AG20443 (cell line): ENCODE measurements at places on chromosomes 1 and 21.

DNA sequence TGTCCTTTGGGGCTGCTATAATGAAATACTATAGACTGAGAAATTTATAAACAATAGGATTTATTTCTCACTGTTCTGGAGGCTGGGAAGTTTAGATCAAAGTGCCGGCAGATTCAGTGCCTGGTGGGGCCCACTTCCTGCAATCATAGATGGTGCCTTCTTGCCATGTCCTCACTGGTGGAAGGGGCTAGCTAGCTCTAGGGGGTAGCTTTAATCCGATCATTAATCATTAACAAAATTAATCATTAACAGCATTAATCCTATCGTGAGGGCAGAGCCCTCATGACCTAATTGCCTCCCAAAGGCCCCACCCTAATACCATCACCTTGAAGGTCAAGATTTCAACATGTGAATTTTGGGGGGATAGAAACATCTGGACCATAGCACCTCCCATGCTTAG lies 124.3 kb downstream of the TRABD2B start:
- DNase-seq, result no peak

DNA sequence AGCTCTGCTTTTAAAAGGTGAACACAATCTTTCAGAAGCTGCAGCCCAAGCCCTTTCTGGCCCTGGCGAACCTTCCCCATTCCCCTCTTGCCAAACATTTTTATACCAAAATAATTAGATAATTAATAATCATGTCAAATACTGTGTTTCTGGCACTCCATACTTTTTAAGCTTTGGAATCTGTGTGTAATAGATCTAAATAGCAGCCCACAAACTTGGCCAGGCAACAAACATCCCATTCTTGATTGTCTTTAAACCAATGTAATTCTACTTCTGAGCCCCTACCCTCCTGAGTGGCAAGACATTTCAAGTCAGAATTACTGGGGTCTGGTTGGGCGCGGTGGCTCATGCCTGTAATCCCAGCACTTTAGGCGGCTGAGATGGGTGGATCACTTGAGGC lies 137.7 kb downstream of the NAV1 start:
- no peak for DNase-seq

- no peak for DNase-seq
Observed at GRCh38 chr21:21187579-21187978, 189.4 kb downstream of the NCAM2 start.

DNA sequence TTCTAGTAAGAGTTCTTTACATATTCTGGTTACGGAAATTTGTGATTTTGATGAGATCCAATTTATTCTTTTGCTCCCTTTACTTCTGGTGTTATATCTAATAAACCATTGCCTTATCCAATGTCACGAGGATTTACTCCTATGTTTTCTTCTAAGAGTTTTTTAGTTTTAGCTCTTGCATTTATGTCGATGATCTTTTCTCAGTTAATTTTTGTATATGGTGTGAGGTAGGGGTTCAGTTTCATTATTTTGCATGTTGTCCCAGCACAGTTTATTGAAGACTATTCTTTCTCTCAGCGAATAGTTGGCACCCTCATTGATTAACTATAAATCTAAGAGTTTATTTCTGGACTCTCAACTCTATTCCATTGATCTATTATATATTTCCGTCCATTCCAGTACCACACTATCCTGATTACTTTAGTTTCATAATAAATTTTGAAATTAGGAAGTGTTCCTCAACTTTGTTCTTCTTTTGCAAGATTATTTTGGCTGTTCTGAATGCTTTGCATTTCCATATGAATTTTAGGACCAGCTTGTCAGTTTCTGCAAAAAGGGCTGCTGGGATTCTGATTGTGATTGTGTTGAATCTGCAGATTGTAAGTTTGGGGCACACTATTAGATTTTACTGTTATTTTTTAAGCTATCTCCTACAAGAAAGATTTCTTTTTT lies 4.0 kb downstream of the KDM1A start:
- DNase-seq, result no peak

DNA sequence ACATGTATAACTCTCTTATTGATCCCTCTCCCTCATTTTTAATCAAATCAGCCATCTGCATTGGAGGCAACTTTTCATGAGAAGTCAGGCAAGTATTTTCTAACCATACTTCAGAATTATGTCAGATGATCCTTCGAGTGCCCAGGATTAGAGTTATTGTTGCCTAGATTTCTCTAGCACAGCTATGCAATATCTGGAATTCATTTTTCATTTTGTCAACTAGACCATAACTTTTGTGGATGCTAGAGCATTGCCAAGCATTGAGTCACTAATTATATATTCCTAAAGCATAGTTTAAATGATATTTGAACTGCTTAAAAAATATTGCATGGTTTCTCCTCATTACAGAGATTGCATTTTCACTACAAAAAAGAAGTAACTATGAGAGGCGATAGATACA lies 21.2 kb downstream of the HFM1 start:
- no peak for DNase-seq

DNA sequence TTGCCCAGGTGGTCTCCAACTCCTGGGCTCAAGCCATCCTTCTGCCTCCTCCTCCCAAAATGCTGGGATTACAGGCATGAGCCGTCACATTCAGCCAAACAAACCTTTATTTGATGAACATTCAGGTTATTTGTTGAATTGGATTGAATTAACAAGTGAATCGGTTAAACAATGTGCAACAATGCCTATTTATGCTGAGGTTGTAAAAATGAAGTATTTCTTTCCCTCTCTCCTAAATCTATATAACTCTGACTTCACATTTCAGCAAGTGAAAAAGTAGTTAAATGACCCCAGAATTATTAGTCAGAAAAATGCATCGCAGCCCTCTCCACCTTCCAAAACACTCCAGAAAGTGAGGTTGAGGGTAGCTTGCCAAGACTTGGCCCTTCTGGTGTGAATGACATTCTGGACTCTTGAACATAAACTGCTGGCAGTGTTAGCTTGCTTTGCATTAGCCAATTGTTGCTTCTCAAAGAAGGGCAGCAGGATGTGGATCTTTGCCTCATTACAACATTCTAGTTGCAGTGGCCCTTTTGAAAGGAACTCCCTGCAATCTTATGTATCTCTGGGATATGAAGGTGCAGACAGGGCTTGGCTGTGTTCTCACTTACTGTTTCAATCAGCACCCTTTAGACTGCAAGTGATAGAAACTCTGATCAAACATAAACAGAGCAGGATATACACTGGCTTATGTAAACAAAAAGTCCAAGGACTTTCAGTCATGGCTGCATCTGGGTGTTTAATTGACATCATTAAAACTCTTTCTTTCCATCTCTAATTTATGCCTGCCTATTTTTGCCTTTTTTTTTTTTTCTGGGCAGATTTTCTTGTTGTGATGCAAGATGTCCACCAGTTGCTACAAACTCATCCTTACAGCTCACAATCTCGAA lies 22.4 kb downstream of the EDN2 start:
- no peak for DNase-seq

DNA sequence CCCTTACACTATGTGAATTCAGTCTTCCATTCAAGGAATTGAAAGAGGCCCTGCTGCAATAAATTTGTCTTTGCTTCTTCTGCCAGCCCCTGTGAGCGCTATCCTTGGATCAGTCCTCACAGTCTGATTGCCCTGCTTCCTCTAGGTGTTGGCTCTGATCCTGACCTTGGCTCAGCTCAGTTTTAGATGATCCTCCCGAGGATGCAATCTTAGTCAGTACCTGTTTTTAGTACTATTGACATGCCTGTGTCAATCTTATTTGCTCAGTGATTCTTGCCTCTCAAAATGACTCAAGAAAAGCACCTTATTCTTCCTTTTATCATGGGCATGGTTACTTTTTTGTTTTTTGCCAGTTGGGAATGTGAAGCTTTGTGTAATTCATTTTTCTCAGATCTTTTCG lies 101.4 kb upstream of the KCNK1 start:
- no peak for DNase-seq

GRCh38 chr1:183551924-183552323 lies 38.3 kb downstream of the NCF2 start:
- DNase-seq, result no peak

DNA sequence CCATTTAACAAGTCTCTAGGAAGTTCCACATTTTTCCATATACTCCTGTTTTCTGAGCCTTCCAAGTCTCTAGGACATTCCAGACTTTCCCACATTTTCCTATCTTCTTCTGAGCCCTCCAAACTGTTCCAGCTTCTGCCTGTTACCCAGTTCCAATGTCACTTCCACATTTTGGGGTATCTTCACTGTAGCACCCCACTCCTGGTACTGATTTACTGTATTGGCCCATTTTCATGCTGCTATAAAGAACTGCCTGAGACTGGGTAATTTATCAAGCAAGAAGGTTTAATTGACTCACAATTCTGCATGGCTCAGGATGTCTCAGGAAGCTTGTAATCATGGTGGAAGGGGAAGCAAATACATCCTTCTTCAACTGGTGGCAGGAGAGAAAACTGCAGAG lies 285.0 kb downstream of the LRRIQ3 start:
- DNase-seq, result no peak

DNA sequence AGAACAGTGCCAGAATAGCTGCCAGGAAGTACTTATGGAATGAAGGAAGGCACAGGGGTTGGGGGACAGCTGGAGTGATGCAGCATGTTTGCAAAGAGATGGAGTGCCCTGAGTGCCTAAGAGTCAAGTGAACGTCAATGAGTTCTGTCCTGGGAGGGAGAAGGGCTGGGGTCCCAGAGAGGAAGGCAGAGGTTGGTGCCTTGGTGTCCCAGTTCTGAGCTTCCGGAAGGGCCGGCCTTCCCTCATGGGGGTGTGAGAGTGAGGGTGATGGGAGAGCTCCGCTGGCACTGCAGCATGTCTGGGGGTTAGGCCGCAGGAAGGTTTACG lies 17.6 kb downstream of the NES start:
- DNase-seq, result no peak

DNA sequence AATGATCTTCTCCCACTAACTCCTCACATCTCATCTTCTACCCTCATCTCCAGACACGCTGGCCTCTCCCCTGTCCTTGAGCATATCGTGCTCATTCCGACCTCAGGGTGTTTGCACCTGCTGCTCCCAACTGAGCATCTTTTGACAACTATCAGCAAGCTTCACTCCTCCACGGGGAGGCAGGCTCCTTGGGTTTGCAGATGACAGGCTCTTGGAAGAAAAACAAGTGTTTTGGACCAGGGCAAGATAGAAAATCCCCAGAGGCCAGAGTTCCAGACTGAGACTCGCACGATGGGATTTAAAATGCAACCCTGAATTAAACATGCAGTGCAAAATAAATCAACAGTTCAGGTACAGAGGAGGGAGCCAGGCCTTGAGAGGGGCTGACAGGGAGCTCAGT lies 246.7 kb downstream of the PTPRU start:
- no peak for DNase-seq

DNA sequence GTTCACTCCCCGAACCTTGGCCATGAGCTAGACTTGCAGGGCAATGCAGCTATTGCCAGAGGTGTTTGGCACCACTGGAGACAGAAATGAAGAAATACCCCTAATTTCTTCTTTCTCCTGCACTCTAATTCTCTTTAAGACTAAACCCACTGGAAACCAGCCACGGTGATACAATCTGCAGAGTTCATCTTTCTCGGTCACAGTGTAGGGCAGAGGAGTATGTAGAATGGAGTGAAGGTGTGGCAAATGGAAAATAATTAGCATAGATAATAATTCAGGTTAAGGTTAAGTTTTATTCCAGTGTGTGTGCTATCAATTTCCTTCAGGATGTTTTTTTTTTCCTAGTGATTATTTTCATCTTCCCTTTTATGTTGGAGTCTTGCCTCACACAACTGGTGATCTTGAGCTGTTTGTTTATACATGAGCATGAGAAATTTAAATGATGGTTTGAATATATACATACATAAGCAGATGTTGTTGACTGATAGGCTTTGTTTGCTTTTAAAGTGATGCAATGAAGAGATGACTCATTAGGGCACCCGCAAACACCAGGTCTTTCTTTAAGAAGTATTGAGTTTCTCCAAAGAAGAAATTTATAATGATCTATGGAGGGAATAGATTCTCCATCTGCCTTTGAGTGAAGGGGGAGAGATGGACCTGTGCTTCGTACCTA lies 81.9 kb downstream of the SPATA17 start:
- DNase-seq, result no peak

GRCh38 chr21:16522548-16522947 lies 792.8 kb downstream of the USP25 start:
- DNase-seq, result no peak

- no peak for DNase-seq
Observed at GRCh38 chr1:2906085-2906484, 104.6 kb upstream of the TTC34 start.

- no peak for DNase-seq
Observed at GRCh38 chr1:188365874-188366273, 1537.1 kb downstream of the PLA2G4A start.

DNA sequence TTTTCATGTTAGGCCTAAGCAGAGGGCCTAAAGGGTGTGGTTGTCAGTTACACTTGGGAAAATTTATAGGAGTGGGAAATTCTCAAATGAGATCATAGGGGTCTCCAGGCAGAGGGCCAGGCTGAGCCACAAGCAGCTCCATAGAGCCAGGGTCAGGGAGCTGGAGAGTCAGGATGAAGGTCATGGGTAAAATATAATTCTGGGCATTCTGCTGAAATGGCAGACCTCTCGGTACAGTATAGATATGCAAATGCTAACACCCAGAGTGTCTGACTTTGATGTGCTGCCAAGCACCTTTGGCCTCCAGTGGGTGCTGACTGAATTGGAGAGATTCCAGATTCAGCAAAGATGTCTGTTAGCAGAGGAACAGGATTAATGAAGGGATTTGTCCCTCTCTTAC lies 40.1 kb downstream of the DNM3 start:
- no peak for DNase-seq

DNA sequence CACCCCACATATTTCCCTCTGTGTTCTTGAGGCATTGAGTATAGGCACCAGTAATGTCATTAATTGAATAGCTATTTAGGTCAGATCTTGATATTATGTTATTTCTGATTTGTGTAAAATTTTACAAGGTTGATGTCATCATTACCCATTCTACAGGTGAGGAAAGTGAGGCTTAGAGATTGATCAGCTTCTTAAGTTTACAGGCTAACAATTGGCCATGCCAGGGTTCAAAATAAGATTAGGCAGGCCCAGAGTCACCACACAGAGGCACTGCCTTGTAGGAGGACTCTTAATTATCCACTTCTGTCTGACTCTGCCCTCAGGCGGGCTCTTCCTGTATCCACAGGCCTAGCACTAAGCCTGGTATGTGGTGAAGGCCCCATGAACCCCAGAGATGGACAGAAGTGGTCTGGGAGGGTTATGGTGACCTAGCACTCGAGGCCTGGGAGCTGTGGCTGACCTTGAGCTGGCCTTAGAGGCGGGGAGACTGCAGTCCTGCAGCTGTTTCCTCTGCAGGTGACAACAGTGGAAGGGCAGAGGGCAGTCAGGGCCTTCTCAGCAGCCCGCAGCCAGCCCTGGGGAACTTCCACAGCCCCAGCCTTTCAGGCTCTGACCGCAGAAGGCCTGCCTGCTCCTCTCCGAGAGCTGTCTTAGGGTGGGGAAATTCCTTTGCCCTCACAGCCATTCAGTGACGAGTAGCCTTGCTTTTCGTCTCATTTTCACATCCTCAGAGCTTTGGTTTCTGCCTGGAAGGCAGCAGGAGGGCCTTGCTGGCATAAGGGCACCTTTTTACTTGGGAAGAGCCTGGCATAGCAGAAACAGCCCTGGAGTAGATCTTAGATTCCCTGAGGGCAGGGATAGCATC lies 12.2 kb downstream of the ZDHHC18 start:
- DNase-seq, result no peak
